Activated CD8-positive, alpha-beta memory T cell treated with anti-CD3 and anti-CD28 coated beads for 36 hours (primary cell): ENCODE measurements at places on chromosomes 13 and 19. TPM values are rescaled to one million over a fixed set of nuclear protein-coding genes. Genes with fewer than 3 reads are reported as not detected.

PLK5 gene
- total RNA-seq, result not detected

URAD gene
- total RNA-seq, result not detected

GPR12 gene
- not detected for total RNA-seq

ARL11 gene
- 0.34 TPM for total RNA-seq

RDH8 gene
- total RNA-seq, result not detected

ZIM2 gene
- not detected for total RNA-seq

CCDC122 gene
- 2.1 TPM for total RNA-seq

FFAR2 gene
- not detected for total RNA-seq

TNFSF9 gene
- 5.1 TPM for total RNA-seq

LILRB5 gene
- not detected for total RNA-seq
